ENCODE measurements at places on chromosomes 7 and 10.

DNA sequence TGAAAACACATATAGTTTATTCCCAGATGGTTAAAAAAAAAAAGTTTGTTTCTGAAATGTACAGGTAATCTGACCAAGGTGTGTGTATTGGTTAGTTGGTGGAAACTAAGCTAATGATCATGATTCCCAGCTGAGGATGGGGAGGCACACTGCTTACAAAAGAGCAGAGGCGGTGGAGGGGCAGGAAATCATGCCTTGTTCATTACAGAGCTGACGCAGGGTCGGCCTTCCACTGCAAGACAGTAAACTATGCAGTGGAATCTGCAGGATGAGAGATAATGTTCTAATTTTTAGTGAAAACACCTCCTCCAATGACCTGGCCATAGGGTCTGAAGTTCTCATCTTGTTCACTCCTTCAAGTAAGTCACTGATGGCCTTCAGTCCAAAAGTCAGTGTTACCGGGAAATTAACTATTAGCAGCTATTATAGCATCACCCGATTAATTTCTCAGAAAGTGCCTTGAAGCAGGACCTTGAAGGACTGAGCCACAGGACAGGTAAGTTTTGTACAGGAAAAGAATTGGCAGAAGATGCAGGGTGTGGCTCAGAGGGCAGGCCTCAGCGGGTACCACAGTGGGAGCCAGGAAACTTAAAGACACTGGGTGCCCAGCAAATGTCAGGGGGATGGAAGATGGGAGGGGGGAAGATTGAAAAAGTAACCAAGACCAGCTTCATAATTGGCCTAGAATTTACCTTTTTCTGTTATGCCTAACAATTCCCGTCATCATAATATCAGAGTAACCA lies 36.0 kb downstream of the MYOF start:
- DNase-seq = no peak

- DNase-seq = no peak
Observed at GRCh38 chr7:81776948-81777630, 7.2 kb upstream of the HGF start.

GRCh38 chr7:44071726-44072363 lies 6.5 kb upstream of the PGAM2 start:
- no peak for DNase-seq

DNA sequence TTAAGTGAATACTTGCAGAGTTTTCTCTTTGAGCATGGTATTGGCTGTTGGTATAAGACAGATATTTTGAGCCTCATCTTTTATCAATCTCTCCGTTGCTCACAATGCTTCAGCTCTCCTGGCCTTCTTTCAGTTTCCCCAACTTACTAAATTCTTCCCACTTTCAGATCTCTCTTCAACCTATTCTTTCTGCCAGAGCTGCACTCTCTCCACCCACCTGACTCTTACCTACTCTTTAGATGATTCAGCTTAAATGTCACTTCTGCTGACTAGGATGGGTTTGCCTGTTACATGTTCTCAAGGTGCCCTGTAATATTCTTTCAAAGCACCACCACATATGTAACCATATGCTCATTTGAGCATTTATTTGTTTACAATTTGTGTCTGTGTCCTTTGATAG lies 1.6 kb downstream of the EXOSC1 start:
- no peak for DNase-seq

DNA sequence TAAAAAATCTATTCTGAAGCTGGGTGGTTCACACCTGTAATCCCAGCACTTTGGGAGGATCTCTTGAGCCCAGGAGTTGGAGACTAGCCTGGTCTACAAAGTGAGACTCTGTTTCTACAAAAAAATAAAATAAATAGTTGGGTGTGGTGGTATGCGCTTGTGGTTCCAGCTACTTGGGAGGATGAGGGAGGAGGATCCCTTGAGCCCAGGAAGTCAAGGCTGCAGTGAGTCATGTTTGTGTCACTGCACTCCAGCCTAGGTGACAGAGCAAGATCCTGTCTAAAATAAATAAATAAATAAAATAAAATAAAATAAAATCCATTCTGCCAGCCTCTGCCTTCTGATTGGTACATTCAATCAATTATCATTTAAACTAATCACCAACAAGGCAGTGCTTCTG lies 17.5 kb downstream of the ZNF33A start:
- DNase-seq = no peak

GRCh38 chr7:28723336-28723735 lies 234.8 kb downstream of the TRIL start:
- no peak for DNase-seq

- no peak for DNase-seq
Observed at GRCh38 chr7:128744366-128744905, 5.3 kb downstream of the CALU start.

GRCh38 chr7:82805527-82805960 lies 357.1 kb downstream of the PCLO start:
- no peak for DNase-seq

DNA sequence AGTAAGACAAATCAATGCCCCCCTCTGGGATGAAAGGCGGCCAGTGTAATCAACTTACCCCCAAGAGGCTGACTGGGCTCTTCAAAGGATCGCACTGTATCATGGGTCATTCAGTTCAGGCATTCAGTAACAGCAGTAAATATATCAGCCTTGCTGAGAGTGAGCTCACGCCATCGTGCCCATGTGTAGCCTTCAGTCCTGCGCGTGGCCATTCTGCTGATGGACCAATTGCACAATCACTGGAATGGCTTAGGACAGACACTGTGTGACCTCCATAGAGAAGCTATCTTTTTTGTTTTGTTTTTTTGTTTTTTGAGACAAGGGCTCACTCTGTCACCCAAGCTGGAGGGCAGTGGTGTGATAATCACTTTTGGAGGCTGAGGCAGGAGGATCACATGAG lies 9.1 kb upstream of the PRKRIP1 start:
- no peak for DNase-seq

GRCh38 chr7:156021471-156021870 lies 209.2 kb upstream of the SHH start:
- no peak for DNase-seq

GRCh38 chr7:45457591-45457990 lies 116.6 kb upstream of the ADCY1 start:
- no peak for DNase-seq

- no peak for DNase-seq
Observed at GRCh38 chr7:69749372-69749979, 151.2 kb downstream of the AUTS2 start.

DNA sequence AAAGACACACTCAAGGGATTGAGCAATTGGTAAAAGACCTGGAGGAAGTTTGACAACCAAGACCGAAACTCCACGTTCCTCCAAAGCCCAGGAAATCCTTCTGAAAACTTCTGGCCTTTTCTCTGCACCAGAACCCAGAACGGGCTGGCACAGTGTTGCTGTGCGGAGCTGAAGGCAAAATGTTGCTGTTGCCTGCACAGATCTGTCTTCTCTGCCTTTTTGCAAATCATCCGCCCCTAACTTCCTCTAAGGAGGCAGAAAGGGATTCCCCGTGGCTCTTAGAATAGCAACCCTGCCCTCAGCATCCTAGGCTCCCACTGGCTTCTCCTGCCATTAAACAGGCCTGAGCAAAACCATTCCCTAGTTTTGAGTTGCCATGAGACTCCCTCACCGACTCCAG lies 44.9 kb downstream of the FIGNL1 start:
- no peak for DNase-seq

- DNase-seq = no peak
Observed at GRCh38 chr7:26500749-26501352, 209.2 kb downstream of the SNX10 start.

DNA sequence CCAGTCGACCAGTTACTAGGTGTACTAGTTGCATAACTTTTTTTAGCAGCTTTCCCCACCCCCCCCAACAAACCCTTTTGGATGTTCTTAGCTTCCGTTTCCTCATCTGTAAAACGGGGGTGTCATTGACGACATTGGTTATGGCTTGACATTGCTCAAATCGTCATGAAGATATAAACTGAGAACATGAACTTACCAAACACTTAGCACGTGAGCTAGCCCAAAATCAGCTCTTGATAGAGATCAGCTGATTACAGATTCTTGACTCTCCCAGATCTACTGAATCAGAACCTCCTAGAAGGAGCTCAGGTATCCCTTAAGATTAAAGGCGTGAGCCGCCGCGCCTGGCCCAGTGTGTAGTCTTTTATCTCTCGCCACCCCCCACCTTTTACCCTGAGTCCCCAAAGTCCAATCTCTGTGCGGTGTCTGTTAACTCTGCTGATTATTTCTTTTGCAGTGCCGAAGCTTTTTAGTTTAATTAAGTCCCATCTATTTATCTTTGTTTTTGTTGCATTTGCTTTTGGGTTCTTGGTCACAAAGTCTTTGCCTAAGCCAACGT lies 1.0 kb upstream of the GNA12 start:
- DNase-seq = no peak

DNA sequence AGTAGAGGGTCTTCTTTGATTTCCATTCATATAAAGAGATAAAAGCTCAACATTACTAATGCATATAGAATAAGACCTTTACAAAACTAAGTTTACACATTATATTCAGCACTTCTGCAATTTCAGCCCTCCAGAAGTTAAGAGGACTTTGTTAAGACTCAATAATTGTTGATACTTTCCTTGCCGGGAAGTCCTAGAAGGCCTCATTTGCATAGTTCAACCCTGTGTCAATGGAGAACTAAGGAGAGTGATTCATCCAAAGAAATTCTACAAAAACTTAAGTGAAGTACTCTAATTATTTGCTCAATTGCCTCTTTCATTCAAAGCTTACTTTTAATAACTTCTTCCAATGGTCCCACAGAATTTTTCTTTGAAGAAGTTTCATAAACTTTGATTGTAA lies 1060.3 kb upstream of the CELF2 start:
- no peak for DNase-seq

GRCh38 chr10:102421507-102421756 lies 796 bp downstream of the FBXL15 start:
- DNase-seq = no peak

GRCh38 chr7:132551886-132552285 lies 24.4 kb downstream of the PLXNA4 start:
- no peak for DNase-seq

GRCh38 chr7:20141666-20142065 lies 75.5 kb downstream of the MACC1 start:
- no peak for DNase-seq

- DNase-seq = peak; percentile 52
Observed at GRCh38 chr7:142319970-142320369, 62.1 kb upstream of the PRSS58 start.

DNA sequence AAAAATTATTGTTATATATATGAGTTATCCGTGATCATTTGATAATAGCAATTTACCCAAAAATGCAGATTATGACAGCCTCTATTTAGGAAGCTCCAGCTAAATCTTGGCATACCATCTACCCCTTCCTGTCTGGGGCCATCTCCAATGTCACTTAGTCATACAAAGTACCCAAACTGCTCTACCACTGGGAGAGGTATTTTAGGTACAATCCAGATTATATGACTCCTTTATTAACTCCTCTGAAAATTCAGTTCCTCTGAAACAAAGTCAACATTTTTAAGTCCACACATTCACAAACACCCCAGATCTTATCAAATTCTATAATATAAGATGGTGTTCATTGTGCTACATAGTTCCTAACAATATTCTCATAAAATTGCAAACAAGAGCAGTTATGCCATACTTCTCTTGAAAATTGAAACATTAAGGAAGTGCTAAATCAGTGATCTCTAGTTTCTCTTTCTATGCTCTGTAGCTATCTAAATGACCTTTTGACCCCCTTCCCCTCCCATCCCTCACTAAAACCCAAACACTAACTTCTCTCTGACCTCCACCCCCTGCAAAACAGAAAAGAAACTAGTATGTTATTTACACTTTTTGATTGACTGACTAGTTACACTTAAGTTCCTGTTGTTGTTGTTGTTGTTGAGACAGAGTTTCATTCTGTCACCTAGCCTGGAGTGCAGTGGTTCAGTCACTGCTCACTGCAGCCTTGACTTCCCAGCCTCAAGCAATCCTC lies 16.4 kb downstream of the HOXA1 start:
- no peak for DNase-seq

DNA sequence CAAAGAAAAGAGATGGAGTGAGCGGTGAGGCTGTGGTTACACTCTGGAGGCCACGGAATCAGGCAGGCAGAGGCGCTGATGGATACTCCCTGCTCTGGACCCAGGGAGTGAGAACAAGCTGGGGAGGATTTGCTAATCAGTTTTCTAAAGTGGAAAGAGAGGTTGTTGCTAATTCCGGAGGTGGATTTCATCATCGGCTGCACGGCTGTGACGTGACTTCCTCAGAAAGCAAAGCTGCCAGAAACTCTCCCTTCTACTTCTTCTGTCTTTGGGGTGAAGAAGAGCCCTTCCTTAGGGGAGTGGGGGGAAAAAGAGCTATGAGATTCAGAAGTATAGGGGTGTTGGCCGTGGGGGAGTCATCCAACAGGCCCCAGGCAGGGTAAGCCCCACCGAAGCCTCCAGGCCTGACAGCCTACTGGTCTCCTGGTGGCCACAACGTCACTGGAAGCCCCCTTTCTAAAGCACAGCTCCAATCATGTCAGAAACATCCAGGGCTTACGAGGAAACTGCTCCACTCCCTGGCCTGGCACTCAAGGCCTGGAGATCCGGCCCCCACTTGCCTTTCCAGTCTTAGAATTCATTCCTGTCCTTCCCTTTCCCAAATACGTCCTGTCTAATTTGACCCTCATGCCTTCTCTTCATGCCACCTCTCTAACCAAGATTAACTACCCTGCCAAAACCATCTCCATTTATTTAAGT lies 114.5 kb downstream of the HIP1 start:
- no peak for DNase-seq

- DNase-seq = no peak
Observed at GRCh38 chr7:154584352-154585252, 418.3 kb downstream of the PAXIP1 start.

- no peak for DNase-seq
Observed at GRCh38 chr10:61923210-61923949, 21.9 kb downstream of the ARID5B start.

DNA sequence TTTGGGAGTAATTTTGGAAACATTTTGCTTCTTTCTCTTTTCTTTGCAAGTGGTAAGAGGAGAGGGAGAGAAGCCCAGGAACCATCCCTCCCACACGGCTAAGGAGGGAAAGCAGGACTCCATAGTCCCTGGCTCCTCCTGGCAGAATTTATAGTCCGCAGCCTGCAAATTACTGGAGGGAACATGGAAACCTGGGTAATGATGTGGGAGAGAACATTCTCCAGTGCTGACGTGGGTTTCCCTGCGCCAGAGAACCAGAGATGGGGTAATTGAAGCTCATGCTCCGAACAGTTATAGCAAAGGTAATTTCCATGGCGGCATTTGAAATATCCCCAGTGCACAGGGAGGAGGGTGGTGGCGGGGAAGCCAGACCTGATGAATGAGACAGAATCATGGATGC lies 320.4 kb downstream of the RPS24 start:
- DNase-seq = no peak

DNA sequence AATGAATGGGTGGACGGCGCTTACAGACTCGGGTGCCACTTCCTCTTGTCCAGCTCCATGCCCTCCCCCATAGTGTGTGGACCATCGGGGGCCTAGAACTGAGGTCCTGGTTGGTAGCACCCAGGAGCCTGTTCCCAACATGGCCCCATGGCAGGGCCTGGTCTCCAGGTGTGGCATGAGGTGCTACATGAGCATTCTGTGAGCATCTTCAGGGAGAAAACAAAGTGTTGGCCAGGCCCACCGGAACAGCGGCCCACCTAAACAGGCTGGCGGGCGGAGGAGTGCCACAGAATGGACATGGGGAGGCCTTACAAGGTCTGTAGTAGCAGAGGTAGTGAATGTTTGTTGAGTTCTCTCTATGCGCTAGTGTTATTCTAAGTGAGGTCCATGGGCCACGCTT lies 76.9 kb downstream of the PARP12 start:
- DNase-seq = no peak

Measured in stimulated activated effector memory CD8-positive, alpha-beta T cell treated with anti-CD3 and anti-CD28 coated beads, Interleukin-12 subunit alpha, Interleukin-12 subunit beta, amount 100 ng/mL, for 72 hours (primary cell).